ENCODE measurements at places on chromosomes 1 and 21. TPM values are rescaled to one million over a fixed set of nuclear protein-coding genes. Genes with fewer than 3 reads are reported as not detected.

The CAPN8 gene
- not detected for total RNA-seq

The CDCA8 gene
- 5.7 TPM for total RNA-seq

The ATP1A4 gene
- total RNA-seq, result not detected

The REN gene
- not detected for total RNA-seq

The S100A14 gene
- not detected for total RNA-seq

The GBP7 gene
- not detected for total RNA-seq

The RFX5 gene
- total RNA-seq, result 30.0 TPM

The LHX8 gene
- not detected for total RNA-seq

The UTS2 gene
- total RNA-seq, result not detected

The ELAPOR1 gene
- 1.2 TPM for total RNA-seq

The LAX1 gene
- total RNA-seq, result not detected

The SERTAD4 gene
- 71.7 TPM for total RNA-seq

The SPRR2A gene
- total RNA-seq, result not detected

The RAB4A gene
- total RNA-seq, result 58.6 TPM

The UHMK1 gene
- 28.4 TPM for total RNA-seq

The LCE3D gene
- total RNA-seq, result not detected

The CD34 gene
- total RNA-seq, result 0.12 TPM

The SESN2 gene
- 11.6 TPM for total RNA-seq

The FLG gene
- total RNA-seq, result not detected

The TNFRSF8 gene
- total RNA-seq, result not detected

The CYP4A22 gene
- not detected for total RNA-seq

The SELL gene
- not detected for total RNA-seq

The NHLH1 gene
- 0.18 TPM for total RNA-seq

The ZMYM4 gene
- 54.2 TPM for total RNA-seq

The MFAP2 gene
- total RNA-seq, result 285 TPM

The GPR157 gene
- total RNA-seq, result 8.2 TPM

The CCDC181 gene
- total RNA-seq, result 0.90 TPM

The TLCD4 gene
- 2.4 TPM for total RNA-seq

The KIF26B gene
- 47.0 TPM for total RNA-seq

The TP73 gene
- 0.58 TPM for total RNA-seq

The OR2L5 gene
- not detected for total RNA-seq

The PGLYRP4 gene
- not detected for total RNA-seq

The TAGLN2 gene
- total RNA-seq, result 388 TPM

The C1orf21 gene
- 15.5 TPM for total RNA-seq

The APCS gene
- total RNA-seq, result not detected

The PSRC1 gene
- total RNA-seq, result 6.6 TPM

The TSPEAR gene
- 0.15 TPM for total RNA-seq

The CBS gene
- 16.6 TPM for total RNA-seq

The LRRC38 gene
- total RNA-seq, result not detected

The SLC44A5 gene
- total RNA-seq, result 0.20 TPM

The KCNE2 gene
- not detected for total RNA-seq

The SHISA4 gene
- 39.1 TPM for total RNA-seq

The HAO2 gene
- total RNA-seq, result not detected

The SH2D1B gene
- total RNA-seq, result not detected

The LCE2A gene
- not detected for total RNA-seq

The KCNJ9 gene
- total RNA-seq, result not detected

The PPM1J gene
- 0.59 TPM for total RNA-seq

The WNT4 gene
- 0.08 TPM for total RNA-seq

The HSPB7 gene
- 160 TPM for total RNA-seq

The ALPL gene
- 17.6 TPM for total RNA-seq

The OR6K3 gene
- not detected for total RNA-seq

All from chondrocyte (in vitro differentiated cells).